ENCODE measurements at places on chromosomes 2 and 18.

- DNase-seq = peak; percentile 23
Observed at GRCh38 chr2:134845719-134846118, 7.3 kb downstream of the ACMSD start.

- DNase-seq = peak; percentile 53
Observed at GRCh38 chr18:79988071-79988450, 302 bp downstream of the TXNL4A start.

DNA sequence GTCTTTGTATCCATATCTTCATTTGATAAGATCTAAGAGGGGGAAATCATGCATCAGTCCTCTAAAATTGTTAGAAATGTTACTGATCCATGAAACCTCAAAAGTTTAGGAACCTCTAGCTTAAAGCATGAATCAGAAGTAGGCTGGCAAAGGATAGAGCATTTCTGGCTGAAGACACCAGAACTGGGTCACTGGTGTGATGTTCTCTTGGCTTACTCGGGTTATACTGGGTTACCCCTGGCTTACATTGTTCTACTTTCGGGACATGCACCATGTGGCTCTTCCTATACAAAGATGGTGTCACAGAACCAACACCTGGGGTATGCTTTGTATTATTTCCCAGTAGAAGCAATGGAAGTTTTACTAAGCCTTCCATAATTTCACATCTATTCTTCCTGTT lies 83.2 kb upstream of the TNP1 start:
- no peak for DNase-seq

- peak; percentile 56 for DNase-seq
Observed at GRCh38 chr2:118061135-118061955, 26.9 kb upstream of the INSIG2 start.

GRCh38 chr2:162004031-162004430 lies 70.0 kb downstream of the DPP4 start:
- no peak for DNase-seq

GRCh38 chr2:179348906-179349305 lies 84.3 kb upstream of the SESTD1 start:
- no peak for DNase-seq

DNA sequence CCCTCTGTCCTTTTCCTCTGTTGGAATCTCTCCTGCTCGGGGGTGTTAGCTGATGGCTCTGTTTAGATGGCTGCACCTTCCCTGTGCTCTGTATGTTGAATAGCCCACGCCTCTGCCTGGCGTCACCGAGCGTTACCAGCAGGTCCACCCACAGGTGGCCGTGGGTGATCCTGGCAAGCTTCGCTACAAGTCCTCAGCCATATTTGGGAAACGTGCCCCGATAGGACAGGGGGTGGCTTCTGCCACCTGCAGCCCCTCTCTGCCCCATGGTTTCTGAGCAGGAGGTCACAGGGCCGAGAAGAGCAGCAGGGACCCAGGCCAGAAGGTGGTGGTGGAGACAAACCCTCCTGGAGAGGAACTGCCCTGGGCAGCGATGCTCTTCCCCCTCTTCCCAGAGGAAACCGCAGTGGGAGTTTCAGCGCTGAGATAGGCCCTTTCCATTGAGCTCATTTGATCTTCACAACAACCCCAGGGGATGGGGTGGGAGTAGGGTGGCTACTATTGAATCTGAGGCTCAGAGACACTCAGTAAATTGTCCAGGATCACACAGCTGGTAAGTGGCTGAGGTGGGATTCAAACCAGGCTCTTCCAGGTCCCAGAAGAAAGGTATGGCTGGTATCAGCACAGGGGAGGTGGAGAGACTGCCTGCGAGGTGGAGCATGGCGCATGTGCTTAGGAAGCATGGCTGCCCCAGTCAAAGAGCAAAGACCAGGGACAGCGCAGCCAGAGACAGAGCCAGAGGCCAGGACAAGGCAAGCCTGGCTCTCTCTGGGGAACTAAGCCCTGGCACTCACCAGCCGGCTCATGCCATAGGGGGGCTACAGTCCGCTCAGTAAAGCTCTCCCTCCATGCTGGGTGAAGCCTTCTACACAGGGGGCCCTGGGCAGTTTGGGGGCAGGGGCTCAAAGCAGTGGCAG lies 15.0 kb downstream of the NGEF start:
- no peak for DNase-seq

- no peak for DNase-seq
Observed at GRCh38 chr2:133516405-133517026, 51.7 kb downstream of the NCKAP5 start.

- no peak for DNase-seq
Observed at GRCh38 chr2:73203055-73203681, 794 bp downstream of the NOTO start.

- peak; percentile 18 for DNase-seq
Observed at GRCh38 chr2:165573534-165574461, 104.3 kb downstream of the CSRNP3 start.

GRCh38 chr2:120174963-120175581 lies 48.1 kb downstream of the TMEM185B start:
- DNase-seq = peak; percentile 67

GRCh38 chr2:31253356-31254131 lies 19.6 kb downstream of the EHD3 start:
- DNase-seq = no peak

- peak; percentile 89 for DNase-seq
Observed at GRCh38 chr18:24530630-24531111, 70.2 kb downstream of the HRH4 start.

DNA sequence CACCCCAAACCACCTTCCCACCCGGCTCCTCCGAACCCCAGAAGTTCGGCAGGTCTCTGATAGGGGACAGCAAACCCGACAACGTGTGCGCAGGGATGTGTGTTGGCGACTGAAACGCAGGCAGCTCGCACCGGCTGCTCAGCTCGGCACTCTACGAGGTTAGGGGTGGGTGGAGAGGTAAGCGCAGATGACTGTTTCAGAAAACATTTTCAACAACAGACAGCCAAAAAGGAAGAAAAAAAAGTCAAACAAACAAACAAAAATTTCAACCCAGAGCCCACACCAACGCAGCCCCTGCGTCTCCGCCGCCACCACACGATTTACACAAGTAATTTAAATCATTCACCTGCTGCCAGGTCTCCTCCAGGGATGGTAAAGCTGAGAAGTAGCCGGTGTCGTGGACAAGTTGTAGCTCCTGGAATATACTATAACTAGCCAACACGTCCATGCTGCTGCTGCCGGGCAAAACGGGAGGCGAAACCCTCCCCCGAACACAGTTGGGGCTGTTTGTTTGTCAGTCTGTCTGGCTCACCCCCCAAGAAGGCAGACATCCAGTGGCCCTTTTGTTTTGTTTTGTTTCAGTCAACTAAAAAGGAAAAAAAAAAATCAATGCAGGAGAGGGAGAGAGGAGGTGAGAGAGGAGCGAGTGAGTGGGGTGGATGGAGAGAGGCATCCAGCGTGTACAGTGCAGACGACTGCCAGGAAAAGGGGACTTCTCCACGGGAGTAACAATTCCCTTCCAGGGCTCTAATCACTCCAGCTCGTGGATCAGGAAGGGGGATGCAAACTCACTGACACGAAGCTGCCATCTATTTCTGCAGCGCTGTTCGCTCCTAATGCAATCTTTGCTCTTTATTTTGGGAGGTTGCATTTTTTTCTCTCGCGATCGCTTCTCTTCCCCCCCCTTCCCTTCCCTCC lies at the start of gene KLF7:
KLF7 (minus strand) TSS at position 828 of the 918 bp plus-strand sequence; CDS start at position 448, 380 bp downstream.
- no peak for DNase-seq

- no peak for DNase-seq
Observed at GRCh38 chr18:37900326-37900725, 334.7 kb upstream of the CELF4 start.

DNA sequence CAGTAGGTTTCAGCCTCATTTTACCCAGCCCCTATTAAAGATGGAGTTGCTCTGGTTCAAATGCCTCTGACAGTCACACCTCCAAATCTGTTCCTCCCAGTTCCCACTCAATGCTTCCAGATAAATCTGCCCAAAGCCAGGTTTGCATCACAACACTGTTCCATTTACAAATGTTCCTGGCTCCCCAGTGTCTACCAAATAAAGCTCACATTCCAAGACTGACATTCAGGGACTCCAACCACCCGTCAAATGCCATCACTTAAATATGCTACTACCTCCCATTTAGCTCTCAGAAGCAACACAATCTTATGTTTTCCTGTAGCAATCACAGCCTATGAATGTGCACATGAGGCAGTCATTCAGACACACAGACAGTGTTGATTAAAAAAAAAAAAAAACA lies 127.3 kb downstream of the TMEM163 start:
- no peak for DNase-seq

DNA sequence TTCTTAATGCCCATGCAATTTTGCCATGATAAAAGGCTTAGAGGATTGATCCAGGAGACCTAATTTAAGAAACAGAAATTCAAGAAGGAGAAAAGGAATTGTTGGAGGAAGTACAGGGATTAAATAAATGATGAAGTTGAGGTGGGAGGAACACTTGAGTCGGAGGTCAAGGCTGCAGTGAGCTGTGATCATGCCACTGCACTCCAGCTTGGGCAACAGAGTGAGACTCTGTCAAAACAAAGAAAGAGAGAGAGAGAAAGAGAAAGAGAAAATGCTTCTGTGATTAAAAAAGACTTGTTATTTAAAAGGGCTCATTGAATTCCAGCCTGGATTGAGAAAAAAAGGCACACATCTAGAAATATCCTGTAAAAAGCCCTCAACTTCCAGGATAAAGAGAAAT lies 123.2 kb downstream of the B3GNT2 start:
- DNase-seq = no peak

- no peak for DNase-seq
Observed at GRCh38 chr2:42249284-42249683, 80.1 kb downstream of the EML4 start.

DNA sequence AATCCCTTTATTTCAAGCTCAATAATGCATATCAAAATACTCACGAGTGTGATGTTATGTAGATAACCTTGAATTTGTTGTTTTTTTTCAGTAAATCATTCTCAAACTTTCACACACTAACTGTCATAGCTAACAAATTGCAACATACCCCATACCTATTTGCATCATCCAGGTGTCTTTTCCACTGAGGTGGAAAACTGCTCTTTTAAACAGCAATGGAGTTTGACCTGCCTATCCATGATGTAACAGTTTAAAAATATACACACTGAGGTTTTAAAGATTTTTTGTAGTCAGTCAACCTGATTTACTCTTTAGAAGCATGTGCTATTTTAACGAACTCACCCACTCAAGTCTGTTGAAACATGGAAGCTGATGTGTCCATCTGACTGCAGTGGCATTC lies 298.7 kb downstream of the RND3 start:
- DNase-seq = no peak

- DNase-seq = no peak
Observed at GRCh38 chr2:197904446-197904845, 100.1 kb downstream of the PLCL1 start.

DNA sequence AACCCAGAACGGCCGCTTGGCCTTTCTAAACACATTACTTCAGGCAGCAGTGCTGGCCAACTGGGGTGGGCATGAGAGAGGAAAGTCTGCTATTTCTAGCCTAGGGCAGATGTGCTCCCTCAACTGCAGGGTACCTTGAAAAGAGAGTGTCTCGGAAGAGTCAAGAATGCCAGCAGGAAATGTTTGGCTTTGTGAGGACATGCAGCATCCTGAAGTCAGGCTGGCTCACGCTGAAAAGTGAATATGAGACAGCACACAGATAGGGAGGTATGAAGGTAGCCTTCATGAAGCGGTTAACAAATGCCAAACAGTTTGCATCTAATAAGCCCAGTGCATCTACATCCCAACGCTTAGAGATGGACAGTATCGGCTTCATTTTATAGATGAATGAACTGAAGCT lies 65.0 kb upstream of the NCKAP5 start:
- DNase-seq = no peak

DNA sequence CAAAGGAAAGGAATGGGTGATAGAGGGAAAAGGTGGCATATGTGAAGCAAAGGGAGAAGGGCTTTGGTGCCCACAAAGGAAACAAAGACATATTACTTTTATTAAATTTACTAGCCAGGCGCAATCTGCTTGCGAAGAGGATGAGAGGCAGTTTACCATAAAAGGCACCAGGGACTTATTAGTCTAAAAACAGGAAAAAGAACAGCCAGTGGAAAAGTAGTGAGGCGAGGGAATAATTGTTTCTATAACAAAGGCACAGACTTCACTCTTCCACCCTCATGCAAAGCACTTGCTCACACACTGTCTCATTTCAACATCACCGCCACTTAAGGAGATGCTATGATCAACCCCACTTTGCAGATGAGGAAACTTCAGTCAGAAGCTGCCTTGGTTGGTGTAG lies 210.5 kb downstream of the ALPK2 start:
- no peak for DNase-seq

DNA sequence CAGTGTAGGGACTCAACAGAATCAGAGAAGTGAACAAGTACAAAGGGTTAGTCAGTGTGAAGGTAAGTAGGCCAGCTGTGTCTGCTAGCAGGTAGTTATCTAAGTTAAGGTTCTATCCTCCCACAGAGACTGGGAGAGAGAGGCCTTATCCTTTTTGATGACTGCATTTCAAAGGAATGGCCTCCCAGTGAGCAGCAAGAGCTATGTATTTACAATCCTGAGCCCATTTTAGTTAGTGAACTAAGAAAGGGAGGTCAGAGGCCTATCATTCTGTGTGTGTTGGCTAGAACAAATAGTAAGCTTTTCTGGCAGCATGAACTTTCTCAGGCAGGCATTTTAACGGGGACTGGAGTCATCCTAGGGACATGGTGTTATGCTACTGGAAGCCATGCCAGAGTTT lies 182.9 kb downstream of the VWC2L start:
- no peak for DNase-seq

DNA sequence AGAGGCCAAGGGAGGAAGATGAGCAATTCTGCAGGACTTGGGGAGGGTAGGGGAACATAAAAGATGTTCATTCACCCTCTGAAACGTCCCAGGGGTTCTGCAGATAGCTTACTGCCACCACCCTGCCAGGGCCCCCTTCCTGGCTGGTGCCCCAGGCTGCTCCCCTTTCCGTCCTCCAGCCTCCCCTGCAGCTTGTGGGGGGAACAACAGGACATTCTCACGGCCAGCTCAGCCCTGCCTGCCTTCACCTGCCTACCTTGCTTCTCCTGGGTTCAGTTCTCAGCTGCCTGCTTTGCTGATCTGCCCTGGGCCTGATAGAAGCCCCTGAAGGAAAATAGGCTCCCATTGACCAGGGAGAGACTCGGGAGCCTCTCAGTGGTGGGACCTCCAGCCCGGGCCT lies 251.1 kb downstream of the CELF4 start:
- no peak for DNase-seq

- no peak for DNase-seq
Observed at GRCh38 chr2:190365499-190366204, 22.3 kb downstream of the INPP1 start.

- DNase-seq = no peak
Observed at GRCh38 chr18:75472906-75473305, 45.4 kb upstream of the SMIM21 start.

- no peak for DNase-seq
Observed at GRCh38 chr2:240646176-240646899, 21.1 kb downstream of the GPR35 start.

GRCh38 chr2:215002500-215002899 lies 135.9 kb downstream of the ABCA12 start:
- DNase-seq = peak; percentile 56
